ENCODE measurements at places on chromosomes 3 and 15. TPM values are rescaled to one million over a fixed set of nuclear protein-coding genes. Genes with fewer than 3 reads are reported as not detected.

GRCh38 chr15:46151786-46152185 lies 517.0 kb downstream of the SQOR start:
- no peak for DNase-seq

DNA sequence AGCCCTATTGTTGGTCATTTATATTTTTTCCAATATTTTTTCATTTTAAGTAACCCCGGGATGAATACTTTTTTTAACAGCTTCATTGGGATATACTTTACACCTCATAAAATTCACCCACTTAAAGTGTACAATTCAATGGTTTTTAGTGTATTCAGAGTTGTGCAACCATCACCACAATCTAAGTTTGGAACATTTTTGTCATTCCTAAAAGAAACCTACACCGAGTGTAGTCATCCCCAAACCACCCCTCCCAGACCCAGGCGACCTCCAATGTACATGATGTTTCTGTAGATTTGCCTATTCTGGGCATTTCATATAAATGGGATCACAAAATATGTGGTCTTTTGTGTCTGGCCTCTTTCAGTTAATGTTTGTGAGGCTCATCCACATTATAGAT lies 118.3 kb upstream of the FRMD4B start:
- no peak for DNase-seq

DNA sequence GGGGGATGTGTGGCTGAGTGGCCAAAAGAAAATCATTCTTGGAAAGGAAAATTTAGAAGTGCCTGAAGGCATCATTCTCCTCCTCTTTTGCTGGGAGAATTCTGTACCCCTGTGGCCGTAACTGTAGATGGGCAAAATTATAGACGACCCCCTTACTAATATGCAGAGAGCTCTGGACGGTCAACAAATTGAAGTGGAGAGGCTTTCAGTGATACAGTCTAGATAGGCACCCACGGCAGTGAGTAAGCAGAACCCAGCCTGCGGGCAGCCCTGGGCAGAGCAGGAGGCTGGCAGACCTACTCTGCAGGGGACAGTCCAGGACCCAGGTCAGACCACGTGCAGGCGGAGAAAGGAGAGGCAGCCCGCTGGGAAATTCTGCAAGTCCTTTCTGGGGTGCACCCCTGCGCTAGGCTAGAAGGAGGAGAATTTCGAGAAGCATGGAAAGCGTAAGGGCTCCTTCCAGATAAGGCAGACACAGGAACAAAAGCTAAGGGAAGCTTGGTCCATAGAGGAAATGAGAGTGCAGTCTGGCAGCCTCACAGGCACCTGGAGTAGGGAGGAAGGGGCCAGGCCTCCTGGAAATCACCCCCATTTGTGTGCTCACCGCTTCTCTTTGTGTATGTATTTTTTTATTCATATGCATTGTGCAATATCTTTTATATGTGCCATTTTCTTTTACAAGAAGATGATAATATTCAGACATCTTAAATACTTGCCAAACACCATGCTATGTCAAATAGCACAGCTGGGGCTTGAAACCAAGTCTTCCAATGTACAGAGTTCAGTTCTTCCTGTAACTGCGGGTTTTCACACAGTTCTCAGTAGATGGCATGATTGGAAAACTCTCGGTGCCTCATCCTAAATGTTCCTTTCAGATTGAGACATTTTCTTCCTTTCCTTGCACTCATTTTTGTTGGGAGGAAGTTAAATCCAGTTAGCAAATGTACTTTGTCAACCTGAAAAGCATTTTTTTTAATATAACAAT lies 40.2 kb downstream of the LRRK1 start:
- no peak for DNase-seq

GRCh38 chr15:29131840-29132420 lies 137.7 kb downstream of the NSMCE3 start:
- no peak for DNase-seq

DNA sequence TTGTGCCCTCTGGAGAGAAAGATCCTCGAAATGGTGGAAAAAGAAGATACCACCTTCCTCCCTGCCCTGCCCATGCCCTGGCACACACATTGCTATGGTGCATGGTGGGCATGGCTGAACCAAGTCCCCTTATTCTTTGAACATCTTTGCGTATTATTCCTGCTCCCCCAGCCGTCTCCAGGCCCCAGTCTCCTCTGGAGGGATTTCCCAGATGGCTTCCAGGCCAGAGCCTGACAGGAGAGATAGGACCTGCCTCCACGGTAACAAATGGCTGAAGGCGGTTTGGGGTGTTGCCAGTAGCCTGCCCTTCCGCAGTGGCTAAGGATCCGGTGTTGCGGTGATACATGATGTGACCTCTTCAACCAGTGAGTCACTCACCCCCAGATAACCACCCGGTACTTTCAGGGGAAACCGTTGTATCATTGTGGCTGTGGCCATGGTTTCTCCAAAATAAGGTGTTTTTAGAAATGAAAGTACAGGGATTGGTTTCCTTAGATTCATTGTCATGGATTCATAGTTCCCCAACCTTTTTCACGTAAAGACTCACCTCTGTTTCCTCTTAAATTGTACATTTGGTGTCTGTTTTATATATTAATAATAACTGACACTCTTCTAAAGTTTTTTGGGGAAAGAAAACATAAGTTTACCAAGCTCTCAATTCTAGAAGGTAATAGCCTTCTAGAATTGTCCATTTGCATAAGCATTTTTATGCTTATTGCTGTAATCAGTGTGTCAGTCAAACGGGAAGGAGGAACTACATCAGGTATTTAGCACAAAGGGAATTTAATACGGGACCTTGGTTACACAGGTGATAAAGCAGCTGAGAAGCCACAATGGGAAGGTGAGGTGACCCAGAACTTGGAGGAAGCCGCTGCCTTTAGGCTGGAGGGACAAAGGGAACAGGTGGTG lies 25.9 kb downstream of the SMAD3 start:
- DNase-seq = peak; percentile 49

LINGO1 gene
- not detected for total RNA-seq

ITIH3 gene
- total RNA-seq = 0.24 TPM

IFT80 gene
- total RNA-seq = 6.5 TPM

RASL12 gene
- total RNA-seq = not detected

MASP1 gene
- total RNA-seq = 0.13 TPM

SLC35G2 gene
- 0.40 TPM for total RNA-seq
